Neural progenitor cell (in vitro differentiated cells): ENCODE measurements at places on chromosomes 4 and X. TPM values are rescaled to one million over a fixed set of nuclear protein-coding genes. Genes with fewer than 3 reads are reported as not detected.

DNA sequence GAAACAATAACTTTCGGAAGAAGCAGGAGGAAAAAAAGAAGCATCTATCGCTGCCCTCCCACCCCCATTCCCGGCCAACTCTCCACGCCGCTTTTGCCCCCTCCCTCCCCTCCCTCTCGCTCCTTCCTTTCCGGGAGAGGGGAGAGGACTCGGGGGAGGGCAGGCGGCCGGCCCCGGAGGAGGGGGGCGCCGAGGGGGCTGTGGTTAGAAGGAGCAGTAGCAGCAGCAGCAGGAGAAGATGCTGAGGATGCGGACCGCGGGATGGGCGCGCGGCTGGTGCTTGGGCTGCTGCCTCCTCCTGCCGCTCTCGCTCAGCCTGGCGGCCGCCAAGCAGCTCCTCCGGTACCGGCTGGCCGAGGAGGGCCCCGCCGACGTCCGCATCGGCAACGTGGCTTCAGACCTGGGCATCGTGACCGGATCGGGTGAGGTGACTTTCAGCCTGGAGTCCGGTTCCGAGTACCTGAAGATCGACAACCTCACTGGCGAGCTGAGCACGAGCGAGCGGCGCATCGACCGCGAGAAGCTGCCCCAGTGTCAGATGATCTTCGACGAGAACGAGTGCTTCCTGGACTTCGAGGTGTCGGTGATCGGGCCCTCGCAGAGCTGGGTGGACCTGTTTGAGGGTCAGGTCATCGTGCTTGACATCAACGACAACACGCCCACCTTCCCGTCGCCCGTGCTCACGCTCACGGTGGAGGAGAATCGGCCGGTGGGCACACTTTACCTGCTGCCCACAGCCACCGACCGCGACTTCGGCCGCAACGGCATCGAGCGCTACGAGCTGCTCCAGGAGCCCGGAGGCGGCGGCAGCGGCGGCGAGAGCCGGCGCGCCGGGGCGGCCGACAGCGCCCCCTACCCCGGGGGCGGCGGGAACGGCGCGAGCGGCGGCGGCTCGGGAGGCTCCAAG lies 1.3 kb downstream of the PCDH7 start:
- peaks cover 11% of the 10 kb centered on the region for H3K4me1 ChIP-seq
- H3K27ac ChIP-seq, result no peak overlapping the region
- no peaks in the 10 kb centered on the region for H3K36me3 ChIP-seq

GRCh38 chrX:103831803-103832544 lies at the start of gene RAB9B:
RAB9B (minus strand) TSS chrX:103832257; CDS start chrX:103825784, 6,473 bp downstream.
- peaks cover 94% of the 10 kb centered on the region for H3K27me3 ChIP-seq
- H3K36me3 ChIP-seq, result no peaks in the 10 kb centered on the region
- H3K4me3 ChIP-seq, result peak within 1 kb of the TSS; percentile 70
- no peaks in the 10 kb centered on the region for H3K4me1 ChIP-seq
- peak; percentile 77 for DNase-seq

DNA sequence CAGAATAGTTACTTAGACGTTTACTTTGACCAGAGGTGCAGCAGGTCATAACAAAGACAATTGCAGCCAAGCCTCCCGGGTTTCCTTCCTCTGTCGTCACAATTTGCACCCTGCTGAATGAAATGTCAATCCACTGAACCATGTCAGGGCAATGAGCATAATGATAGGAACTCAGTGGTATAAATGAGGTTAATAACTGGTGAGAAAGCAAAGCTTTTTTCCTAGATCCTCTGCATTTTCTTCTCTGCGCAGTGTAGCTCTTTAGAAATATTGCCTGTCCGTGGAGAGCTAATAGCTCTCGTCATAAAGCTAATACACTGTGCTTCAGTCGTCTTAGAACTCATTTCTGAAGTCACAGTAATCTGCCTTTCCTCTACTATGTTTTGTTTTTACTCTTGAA lies 1960.1 kb upstream of the ADGRL3 start:
- H3K27me3 ChIP-seq, result no peaks in the 10 kb centered on the region
- peak overlapping the region; percentile 36 for H3K27ac ChIP-seq
- H3K4me3 ChIP-seq, result no peak overlapping the region
- H3K36me3 ChIP-seq, result no peaks in the 10 kb centered on the region

DNA sequence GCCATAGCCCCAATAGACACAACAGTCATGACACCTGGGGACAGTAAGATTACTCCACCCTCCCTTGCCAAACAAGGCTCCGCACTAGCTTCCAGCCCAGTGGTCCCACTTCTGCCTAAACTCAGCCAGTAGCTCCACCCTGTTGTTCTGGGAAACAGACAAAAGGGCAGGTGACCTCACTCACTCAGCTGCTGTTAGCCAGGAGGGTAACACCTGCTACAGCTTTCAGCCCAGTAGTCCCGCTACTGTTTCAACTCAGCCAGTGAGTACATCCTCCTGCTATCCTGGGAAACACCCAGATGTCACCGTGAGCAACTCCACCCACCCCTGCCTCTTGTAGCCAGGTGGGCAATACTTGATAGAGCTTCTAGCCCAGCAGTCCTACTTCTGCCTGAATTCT lies 162.7 kb upstream of the CPXCR1 start:
- no peaks in the 10 kb centered on the region for H3K4me1 ChIP-seq
- H3K27ac ChIP-seq, result no peak overlapping the region
- DNase-seq, result no peak
- H3K27me3 ChIP-seq, result no peaks in the 10 kb centered on the region
- no peak overlapping the region for H3K4me3 ChIP-seq

GRCh38 chr4:172202480-172203076 lies 389.4 kb downstream of the GALNTL6 start:
- H3K27me3 ChIP-seq, result no peaks in the 10 kb centered on the region
- no peak overlapping the region for H3K27ac ChIP-seq
- H3K4me3 ChIP-seq, result no peak overlapping the region
- H3K4me1 ChIP-seq, result no peaks in the 10 kb centered on the region
- H3K36me3 ChIP-seq, result no peaks in the 10 kb centered on the region

GRCh38 chrX:41335198-41335957 lies 1.4 kb downstream of the DDX3X start:
- peak overlapping the region; percentile 84 for H3K4me3 ChIP-seq
- H3K36me3 ChIP-seq, result peaks cover 4% of the 10 kb centered on the region
- no peak for DNase-seq

- peak; percentile 33 for DNase-seq
- H3K27me3 ChIP-seq, result no peaks in the 10 kb centered on the region
- H3K27ac ChIP-seq, result no peak overlapping the region
- peaks cover 26% of the 10 kb centered on the region for H3K4me1 ChIP-seq
- no peak overlapping the region for H3K4me3 ChIP-seq
- H3K36me3 ChIP-seq, result no peaks in the 10 kb centered on the region
These were observed 69.9 kb downstream of the MFAP3L start for GRCh38 chr4:169956091-169956843.

DNA sequence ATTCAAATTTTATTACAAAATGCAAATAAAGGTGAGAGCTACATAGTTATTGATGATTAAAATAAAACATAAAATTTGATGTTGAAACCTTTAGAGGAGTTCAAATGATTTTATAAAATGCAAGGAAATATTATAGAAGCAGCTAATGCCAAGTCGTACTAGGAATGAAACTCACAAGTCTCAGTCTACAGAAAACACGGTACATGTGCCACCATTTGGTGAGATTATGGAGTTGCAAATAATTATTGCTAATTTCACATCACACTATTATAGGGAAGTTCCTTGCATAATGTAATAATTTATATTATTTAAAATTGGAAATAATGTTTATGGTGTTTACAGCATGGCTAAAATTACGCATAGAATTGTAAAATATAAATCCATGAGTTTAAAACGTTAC lies 1601.7 kb upstream of the TENM3 start:
- peaks cover 3% of the 10 kb centered on the region for H3K4me1 ChIP-seq
- H3K4me3 ChIP-seq, result no peak overlapping the region
- no peaks in the 10 kb centered on the region for H3K36me3 ChIP-seq

FGFRL1 gene
- total RNA-seq, result 9.6 and 27.4 TPM in 2 replicates

SORBS2 gene
- 13.5 and 15.7 TPM in 2 replicates for total RNA-seq

NEXMIF gene
- 1.1 and 2.8 TPM in 2 replicates for total RNA-seq
